Smooth muscle cell of the umbilical artery (primary cell): ENCODE measurements at places on chromosomes 4 and X. TPM values are rescaled to one million over a fixed set of nuclear protein-coding genes. Genes with fewer than 3 reads are reported as not detected.

The PF4V1 gene
- total RNA-seq, result 0.78 and 9.2 TPM in 2 replicates

The BEX2 gene
- total RNA-seq, result 0.18 and 0.89 TPM in 2 replicates

The ERVMER34-1 gene
- total RNA-seq, result not detected in 2 replicates

The IL21 gene
- total RNA-seq, result not detected in 2 replicates

The HSFX1 gene
- 0.89 and 1.6 TPM in 2 replicates for total RNA-seq

The LRRC66 gene
- total RNA-seq, result 0.89 and 1.5 TPM in 2 replicates

The APOOL gene
- 7.1 and 19.1 TPM in 2 replicates for total RNA-seq

The SLC25A6 gene
- 151 and 159 TPM in 2 replicates for total RNA-seq

The PAGE5 gene
- not detected in 2 replicates for total RNA-seq

The POLN gene
- 5.3 TPM in 2 replicates for total RNA-seq

The FGFR3 gene
- total RNA-seq, result 0.59 and 1.3 TPM in 2 replicates

The SH3BP2 gene
- total RNA-seq, result 12.2 and 19.1 TPM in 2 replicates

The TMPRSS11F gene
- not detected in 2 replicates for total RNA-seq

The ADGRG4 gene
- total RNA-seq, result not detected in 2 replicates

The SGMS2 gene
- 141 and 201 TPM in 2 replicates for total RNA-seq

The LANCL3 gene
- total RNA-seq, result under 0.01 and 0.83 TPM in 2 replicates

The HS3ST1 gene
- under 0.01 and 2.1 TPM in 2 replicates for total RNA-seq

The SPANXC gene
- not detected in 2 replicates for total RNA-seq

The NOCT gene
- 28.8 and 46.4 TPM in 2 replicates for total RNA-seq

The PAQR3 gene
- 21.7 and 39.9 TPM in 2 replicates for total RNA-seq

The ZFP42 gene
- 0.05 TPM in 1 of 2 replicates, not detected in the other for total RNA-seq

The MAGEB2 gene
- total RNA-seq, result not detected in 2 replicates

The PPP4R3C gene
- total RNA-seq, result not detected in 2 replicates

The IL13RA1 gene
- 82.7 and 96.5 TPM in 2 replicates for total RNA-seq

The TLR1 gene
- total RNA-seq, result 0.59 and 0.60 TPM in 2 replicates

The IL1RAPL2 gene
- total RNA-seq, result not detected in 2 replicates

The GSX2 gene
- total RNA-seq, result not detected in 2 replicates

The SLC9A7 gene
- 69.8 and 158 TPM in 2 replicates for total RNA-seq

The MAGEA12 gene
- not detected in 2 replicates for total RNA-seq

The CFAP99 gene
- total RNA-seq, result not detected in 2 replicates

The CCDC158 gene
- total RNA-seq, result under 0.01 and 0.23 TPM in 2 replicates

The RBM47 gene
- 3.2 and 7.1 TPM in 2 replicates for total RNA-seq

The SOX3 gene
- total RNA-seq, result not detected in 2 replicates

The GLUD2 gene
- total RNA-seq, result 0.30 and 0.92 TPM in 2 replicates

The NSDHL gene
- total RNA-seq, result 14.8 and 26.8 TPM in 2 replicates

The TRIM75 gene
- not detected in 2 replicates for total RNA-seq

The NLGN3 gene
- total RNA-seq, result under 0.01 and 0.23 TPM in 2 replicates

The TBC1D19 gene
- 42.5 and 43.4 TPM in 2 replicates for total RNA-seq

The EFHC2 gene
- total RNA-seq, result 0.23 and 0.89 TPM in 2 replicates
